Non-pigmented ciliary epithelial cell (primary cell): ENCODE measurements at places on chromosomes 1 and 21.

DNA sequence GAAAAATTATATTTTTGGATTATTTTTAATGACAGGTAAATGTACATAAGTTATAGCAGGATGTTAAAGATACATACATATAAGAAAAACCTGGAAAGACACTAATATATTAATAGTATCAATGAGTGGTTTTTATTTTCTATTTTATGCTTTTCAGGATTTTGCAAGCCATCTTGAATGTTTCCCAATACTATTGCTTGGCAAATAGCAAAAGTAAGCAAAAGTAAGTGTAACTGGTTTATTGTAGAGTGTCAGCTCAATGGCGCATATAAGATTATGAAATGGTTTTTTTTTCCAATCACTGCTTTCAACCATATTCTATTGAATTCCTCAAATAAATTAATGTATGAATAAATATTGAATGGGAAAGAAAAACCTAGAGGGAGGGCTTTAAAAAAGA lies 36.4 kb downstream of the ZNF684 start:
- no peak for DNase-seq

- DNase-seq: no peak
These were observed 84.9 kb downstream of the ITPKB start for GRCh38 chr1:226654046-226654667.

DNA sequence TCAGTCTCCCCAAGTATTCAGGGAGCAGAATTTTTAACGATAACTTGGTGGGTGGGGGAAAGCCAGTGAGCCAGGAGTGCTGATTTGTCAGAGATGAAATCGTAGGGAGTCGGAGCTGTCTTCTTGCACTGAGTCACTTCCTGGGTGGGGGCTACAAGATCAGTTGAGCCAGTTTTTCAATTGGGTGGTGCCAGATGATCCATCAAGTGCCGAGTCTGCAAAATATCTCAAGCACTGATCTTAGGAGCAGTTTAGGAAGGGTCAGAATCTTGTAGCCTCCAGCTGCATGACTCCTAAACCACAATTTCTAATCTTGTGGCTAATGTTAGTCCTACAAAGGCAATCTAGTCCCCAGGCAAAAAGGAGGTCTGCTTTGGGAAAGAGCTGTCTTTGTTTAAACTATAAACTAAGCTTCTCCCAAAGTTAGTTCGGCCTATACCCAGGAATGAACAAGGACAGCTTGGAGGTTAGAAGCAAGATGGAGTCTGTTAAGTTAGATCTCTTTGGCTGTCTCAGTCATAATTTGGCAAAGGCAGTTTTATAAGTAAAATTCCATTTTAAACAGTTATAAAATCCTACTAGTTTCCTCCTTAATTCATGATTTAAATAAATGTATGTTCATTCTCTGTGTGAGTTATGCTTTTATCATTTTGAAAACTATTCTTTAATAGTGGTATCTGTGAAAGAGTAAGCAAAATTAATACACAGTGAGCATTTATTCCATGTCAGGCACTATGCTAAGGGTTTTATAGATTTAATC lies 51.7 kb downstream of the SLC16A1 start:
- peak; percentile 66 for DNase-seq

- no peak for DNase-seq
These were observed 5.3 kb upstream of the GPR88 start for GRCh38 chr1:100532645-100533044.

DNA sequence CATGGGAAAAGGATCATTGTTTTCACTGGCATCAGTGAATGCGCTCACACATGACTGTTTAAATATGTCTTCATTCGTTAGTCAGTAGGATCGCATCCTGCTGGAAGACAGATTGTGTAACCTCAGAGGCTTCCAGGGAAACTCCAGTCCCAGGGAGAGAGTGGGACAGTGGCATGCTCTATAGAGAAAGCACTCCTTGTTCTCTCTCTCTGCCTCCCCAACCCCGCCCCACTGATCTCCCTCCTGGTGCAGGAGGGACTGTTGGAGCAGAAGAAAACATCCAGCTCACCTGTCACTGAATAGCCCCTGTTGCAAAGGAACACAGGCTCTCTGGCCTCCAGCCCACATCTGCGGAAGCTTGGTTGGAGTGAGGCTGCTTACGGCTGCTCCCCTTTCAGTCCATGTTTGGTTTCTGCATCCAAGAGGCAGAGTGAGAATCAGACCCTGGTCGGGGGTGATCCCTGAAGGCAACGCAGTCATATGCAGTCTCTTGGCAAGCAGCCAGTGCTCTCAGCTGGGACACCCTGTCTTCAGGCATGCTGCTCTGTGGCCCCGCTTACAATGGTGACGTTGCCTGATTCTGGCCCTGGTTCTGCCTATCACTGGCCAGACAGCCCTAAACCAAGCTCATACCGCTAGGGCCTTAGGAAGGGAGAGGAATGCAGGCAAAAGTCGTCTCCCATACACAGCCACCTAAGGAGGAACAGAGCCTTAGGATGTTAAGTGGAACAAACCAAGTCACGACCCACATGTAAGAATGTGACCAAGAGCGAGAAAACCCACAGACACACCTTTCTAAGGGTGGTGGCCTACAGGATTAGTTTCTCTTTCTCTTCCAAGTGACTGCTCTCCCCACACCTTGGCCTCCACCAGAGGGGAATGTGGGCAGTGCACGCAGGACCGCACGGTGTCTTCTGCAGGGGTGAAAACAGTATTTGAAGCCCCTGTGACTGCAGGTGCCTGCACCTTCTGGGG lies 39.7 kb downstream of the BACE2 start:
- DNase-seq: peak; percentile 51

- no peak for DNase-seq
These were observed 70.1 kb downstream of the ROR1 start for GRCh38 chr1:63843884-63844283.

GRCh38 chr1:227059076-227059475 lies 119.0 kb downstream of the COQ8A start:
- no peak for DNase-seq

DNA sequence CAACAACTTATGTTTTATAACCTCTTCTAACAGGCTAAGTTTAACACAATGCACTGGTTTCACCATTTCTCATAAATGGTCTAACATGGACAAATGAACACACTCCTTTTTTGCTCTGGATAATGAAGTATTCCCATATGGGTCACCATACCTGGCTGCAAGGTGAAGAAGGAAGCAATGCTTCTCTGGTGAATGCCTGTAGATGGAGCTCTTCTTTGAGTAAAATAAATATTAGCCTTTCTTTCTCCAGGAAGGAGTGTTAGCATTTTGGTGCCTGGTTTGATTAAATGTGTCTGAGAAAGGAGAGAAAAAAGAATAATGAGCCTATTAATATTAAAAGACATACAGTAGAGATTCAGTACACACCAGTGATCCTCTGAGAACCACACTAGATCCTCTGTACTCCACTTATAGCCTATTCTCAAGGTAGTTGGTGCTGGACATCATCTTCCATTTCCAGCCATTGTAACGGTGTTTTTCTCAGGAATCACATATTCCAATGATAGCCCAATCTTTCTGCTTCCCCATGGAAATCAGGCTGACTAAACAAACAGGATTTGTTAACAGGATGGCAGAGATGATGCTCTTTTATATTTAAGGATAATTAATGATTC lies 17.6 kb downstream of the MTFR1L start:
- DNase-seq: no peak

GRCh38 chr1:1567891-1568291 lies 6.8 kb downstream of the SSU72 start:
- no peak for DNase-seq
